ENCODE measurements at places on chromosomes 1 and 21. TPM values are rescaled to one million over a fixed set of nuclear protein-coding genes. Genes with fewer than 3 reads are reported as not detected.

SLC1A7 gene
- 148 TPM for total RNA-seq

NR0B2 gene
- total RNA-seq, result not detected

PLEKHN1 gene
- total RNA-seq, result 0.88 TPM

CRYZ gene
- 30.3 TPM for total RNA-seq

GBP2 gene
- 11.4 TPM for total RNA-seq

SLC41A1 gene
- total RNA-seq, result 33.6 TPM

SH2D1B gene
- total RNA-seq, result 0.33 TPM
